ENCODE measurements at places on chromosomes 7 and 10.

DNA sequence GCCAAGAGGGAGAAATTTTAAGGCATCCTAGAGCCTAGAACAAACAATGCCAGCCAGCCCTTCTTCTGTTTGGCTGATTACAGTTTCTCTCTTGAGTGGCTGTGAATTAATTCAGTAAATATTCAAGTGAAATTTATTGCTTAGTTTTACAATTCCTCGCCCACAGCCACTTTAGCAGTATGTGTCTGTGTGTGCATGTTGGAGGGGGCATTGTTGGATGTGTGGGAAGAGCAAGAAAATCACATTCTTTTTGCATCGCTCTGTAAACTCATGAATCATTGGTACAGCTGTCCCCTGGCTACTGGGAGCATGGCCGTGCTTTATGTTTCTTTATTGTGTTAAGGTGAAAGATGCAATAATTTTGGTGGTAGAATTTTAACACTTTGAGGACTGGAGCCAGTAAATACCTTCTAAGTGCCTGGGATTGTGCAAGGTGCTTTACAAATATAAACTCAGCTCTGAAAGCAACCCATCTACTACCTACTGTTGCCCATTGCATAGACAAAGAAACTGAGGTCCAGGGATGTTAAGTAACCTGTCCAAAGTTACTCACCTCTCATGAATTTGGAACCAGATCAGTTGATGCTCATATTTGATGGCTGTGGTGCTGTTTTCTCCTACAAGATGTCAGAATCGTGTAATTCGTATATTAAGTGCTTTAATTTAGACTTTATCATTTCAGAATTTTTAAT, 89.9 kb upstream of the BTBD16 start:
- DNase-seq = no peak

GRCh38 chr7:73885433-73885974, 24.5 kb downstream of the TMEM270 start:
- DNase-seq = no peak

DNA sequence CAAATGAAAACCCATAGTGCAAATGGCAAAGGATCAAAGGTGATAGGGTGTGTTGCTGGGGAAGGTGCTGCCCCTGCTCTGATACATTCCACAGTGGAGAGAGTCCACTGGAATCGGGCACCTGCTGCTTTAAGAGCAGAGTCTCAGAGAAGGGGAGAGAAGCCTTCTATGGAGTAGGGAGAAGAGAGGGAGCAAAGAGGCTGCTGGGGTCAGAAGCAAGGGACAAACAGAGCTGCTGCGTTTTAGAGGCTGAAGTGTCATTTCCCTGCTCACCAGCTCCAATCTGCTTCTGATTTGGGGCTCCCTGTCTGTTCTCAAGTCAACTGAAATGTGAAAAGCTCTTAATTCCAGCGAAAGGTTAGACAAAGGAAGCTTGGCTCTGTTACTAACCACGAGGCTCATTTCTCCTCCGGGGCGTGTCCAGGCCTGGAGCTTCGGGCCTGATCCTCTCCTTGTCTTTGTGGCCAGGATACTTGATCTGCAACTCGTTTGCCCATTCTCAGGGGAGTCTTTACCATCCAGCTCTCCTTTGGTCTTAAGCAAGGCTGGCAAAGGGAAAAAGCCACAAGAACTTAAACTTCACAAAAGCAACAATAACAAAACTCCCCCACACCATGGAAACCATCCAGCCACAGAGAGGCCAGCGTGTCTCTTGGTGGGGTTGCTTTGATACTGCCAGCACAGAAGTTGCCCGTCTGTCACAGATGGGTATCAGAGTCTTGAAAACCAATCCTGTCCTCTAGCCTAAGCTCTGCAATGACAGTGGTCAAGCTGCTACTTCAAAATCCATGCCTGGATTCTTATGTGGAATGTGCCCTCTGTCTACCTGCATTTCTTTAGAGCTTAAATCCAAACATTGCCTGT, 692.6 kb downstream of the SUGCT start:
- DNase-seq = no peak

DNA sequence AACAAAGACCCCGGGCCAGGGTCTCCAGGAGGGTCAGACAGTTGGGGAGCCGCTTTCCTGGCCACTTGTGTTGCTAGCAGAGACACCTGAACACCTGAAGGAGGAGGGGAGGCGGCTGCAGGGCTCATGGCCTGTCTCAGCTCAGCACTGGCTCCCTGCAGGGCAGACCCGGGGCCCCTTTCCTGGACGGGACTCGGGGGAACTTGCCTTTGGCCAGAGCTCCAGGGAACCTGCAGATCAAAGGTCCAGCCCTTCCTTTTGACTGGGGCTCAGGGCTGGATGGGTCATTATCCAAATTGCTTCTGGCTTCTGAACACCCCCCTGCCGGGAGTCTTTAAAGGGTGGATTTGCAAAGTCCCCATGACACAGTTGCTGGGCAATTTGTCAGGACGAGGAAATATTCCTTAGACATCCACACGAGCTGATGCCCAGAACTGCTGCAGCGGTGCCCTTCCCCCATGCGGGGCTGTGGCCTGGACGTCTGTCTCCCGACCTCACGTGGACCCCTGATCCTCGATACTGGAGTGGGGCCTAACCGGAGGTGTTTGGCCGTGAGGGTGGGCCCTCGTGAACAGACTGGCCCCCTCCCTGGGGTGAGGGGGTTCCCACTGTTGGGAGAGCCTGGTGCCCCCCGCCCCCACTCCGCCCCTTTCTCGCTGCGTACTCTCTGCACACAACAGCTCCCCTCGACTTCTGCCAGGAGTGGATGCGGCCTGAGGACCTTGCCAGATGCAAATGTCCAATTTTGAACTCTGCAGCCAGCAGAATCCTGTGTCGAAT, 194.3 kb downstream of the ELFN1 start:
- DNase-seq = no peak

- no peak for DNase-seq
These were observed 44.5 kb upstream of the AP5Z1 start for GRCh38 chr7:4730971-4731370.

DNA sequence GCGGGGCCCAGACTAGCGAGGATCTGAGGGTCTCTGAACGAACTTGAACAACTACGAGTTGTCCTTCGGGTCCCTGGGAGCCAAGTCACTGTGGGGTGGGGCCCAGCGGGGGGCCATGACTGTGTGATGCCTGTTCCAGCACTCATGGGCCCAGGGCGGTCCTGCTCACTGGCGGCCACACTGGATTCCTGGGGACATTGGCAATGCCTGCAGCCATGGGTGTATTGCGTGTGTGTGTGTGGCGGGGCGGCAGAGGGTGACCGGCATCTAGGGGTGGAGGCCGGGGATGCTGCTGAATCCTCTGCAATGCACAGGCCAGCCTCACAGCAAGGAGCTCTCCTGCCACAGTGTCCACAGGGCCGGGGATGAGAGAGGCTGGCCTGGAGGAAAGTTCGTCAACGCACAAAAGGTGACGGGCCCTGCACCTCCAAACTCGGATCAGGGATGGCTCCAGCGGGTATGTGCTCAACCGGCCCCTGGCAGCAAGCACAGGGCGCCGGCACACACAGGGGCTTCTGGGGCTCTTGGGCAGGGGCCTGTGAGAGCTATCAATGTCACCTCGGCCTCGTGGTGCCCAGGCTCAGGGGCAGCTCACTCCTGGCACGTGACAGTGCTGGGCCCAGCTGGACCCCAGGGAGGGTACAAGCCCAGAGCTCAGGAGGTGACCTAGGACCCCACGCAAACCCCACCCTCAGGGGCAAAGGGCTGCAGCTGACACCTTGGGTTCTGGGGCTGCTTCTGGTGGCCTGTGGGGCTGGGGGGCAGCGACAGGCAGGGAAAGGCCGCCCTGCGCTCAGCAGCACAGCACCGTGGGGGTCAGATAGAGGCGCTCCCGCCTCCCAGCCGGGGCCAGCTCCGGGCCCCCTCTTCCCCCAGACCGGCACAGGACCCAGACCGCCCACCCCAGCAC, 27.9 kb downstream of the PAPOLB start:
- DNase-seq = no peak

DNA sequence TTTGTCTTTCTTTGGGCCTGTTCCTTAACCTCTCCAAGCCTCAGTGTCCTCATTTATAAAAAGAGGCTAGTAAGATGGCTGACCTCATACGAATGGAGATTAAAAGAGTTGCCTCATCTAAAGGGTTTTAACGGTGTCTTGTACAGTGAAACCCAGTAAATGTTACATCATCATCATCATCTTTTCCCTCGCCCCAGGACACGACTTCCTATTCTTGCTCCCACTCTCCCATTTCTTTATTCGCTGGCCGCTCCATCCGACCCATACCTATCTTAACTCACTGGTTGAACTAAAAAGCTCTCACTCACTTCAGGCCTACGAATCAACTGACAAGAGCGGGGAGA, 554 bp downstream of the FRA10AC1 start:
- DNase-seq = no peak

- no peak for DNase-seq
These were observed 32.2 kb downstream of the SLC16A12 start for GRCh38 chr10:89503151-89503550.

DNA sequence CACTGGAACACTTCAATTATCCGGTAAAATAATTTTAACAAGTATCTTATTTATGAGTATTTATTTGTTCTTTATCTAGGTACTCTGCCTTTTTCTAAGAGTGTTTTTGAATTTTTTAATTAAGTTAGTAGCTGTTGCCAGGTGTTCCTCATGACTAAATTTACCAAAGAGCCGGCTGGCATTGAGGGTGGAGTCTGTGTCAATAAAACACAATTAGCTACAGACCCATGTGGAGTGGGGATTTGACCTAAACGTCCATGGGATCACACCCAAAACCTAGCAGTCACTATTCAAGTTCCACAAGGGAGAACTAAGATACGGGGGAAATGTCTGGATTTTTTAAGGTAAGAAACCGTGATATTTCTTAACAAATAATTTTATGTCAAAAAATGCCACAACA, 9.8 kb downstream of the SLC16A12 start:
- no peak for DNase-seq

DNA sequence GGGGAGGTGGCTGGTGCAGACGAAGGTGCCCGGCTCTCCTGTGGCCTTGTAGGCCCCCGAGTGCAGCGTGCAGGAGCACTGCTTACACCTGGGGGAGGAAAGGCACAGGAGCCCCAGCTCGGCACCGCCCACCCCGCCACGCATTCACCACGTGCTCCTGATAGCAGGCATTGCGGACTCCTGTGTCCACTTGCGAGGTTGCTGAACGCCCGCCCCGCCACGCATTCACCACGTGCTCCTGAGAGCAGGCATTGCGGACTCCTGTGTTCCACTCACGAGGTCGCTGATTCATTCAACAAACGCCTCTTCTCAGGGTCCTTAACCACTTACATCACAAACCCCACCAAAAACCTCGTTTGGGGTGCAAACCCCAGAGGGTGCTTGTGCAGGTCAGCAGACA, 13.9 kb downstream of the MICALL2 start:
- DNase-seq = no peak

DNA sequence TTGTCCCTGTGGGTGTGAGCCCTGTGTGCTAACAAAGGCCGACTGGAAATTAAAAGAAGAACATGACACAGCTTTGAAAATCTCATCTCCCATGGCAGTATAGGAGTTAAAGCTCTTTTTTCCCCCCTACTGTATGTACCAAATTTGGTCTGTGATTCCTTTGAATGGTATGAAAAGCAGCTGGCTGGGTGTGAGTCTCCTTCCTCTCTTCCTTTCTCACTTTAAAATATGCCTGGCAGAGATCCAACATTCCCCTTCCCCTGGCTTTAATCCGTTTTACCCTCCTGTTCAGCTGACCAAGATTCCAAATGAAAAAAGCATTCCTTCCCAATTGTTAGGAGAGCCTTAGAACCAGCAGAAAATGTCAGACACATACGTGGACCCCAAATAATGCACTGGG, 225.0 kb upstream of the CELF2 start:
- DNase-seq = no peak
